Activated CD4-positive, alpha-beta T cell treated with anti-CD3 and anti-CD28 coated beads for 1 hour (primary cell): ENCODE measurements at places on chromosomes 3 and 15.

GRCh38 chr3:119401069-119401468 is 62.3 kb downstream of the TMEM39A start:
- no peak for DNase-seq

GRCh38 chr3:39819899-39820298 is 10.5 kb downstream of the MYRIP start:
- no peak for DNase-seq

DNA sequence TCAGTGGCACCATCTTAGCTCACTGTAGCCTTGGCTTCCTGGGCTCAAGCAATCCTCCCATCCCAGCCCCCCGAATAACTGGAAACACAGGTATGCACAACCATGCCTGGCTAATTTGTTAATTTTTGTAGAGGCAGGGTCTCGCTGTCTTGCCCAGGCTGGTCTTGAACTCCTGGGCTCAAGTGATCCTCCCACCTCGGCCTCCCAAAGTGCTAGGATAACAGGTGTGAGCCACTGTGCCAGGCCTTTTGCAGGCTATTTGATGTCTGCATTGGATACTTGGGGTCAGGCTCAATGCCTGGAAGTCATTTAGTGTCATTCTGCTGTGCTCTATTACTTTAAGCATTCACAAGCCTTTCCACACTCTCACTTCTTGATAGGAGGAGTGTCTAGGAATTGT is 17.6 kb downstream of the LIMD1 start:
- no peak for DNase-seq

- no peak for DNase-seq
Observed at GRCh38 chr3:141878817-141879216, 2.4 kb downstream of the ATP1B3 start.

DNA sequence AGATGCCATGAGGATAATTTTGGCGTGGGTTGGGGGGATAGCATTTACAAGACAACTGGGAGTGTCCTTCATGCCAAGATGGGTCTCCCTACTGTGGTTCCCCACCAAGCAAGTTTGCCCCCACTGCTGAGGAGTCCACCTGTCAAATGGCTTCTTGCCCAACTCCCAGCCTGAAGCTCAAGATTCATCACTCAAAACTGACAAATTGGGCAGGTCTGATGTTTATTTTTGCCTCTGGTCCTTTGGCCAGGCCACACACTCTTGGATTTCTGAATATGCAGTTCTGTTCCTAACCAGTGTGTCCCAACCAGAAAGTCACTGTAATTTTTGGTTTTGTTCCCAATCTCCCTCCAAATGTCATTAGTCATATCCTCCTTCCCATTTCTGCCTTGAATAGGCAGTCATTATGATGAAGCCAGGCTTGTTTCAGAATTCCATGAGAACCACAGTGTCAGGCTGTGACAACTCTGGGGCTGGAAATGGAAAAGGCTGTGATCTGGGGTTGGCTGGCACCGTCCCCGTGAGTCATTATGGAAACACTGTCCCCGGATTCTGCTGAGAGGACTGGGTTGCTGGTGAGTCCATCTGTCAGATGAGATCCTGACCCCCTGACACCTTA is 29.3 kb upstream of the MEF2A start:
- DNase-seq = no peak

- DNase-seq = no peak
Observed at GRCh38 chr3:12643010-12643380, 20.9 kb downstream of the RAF1 start.

GRCh38 chr3:95334461-95334860 is 1271.6 kb downstream of the NSUN3 start:
- no peak for DNase-seq
